ENCODE measurements at places on chromosomes 16 and 17.

DNA sequence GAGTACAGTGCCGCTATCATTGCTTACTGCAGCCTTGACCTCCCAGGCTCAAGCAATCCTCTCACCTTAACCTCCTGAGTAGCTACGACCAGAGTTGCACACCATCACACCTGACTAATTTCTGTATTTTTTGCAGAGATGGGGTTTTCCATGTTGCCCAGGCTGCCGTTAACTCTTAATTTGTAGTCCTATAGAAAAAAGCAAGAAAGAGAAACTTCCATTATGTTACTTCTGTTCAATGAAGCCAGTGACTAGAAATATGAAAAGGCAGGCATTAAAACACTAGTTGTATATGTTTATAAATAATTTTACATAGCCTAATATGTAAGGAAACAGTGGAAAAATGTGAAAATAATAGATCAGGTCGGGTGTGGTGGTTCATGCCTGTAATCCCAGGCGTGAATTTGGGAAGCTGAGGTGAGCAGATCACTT lies 9.7 kb downstream of the RAD51C start:
- no peak for DNase-seq

- no peak for DNase-seq
Measured at GRCh38 chr17:1565877-1566276, 3.3 kb upstream of the PITPNA start.

DNA sequence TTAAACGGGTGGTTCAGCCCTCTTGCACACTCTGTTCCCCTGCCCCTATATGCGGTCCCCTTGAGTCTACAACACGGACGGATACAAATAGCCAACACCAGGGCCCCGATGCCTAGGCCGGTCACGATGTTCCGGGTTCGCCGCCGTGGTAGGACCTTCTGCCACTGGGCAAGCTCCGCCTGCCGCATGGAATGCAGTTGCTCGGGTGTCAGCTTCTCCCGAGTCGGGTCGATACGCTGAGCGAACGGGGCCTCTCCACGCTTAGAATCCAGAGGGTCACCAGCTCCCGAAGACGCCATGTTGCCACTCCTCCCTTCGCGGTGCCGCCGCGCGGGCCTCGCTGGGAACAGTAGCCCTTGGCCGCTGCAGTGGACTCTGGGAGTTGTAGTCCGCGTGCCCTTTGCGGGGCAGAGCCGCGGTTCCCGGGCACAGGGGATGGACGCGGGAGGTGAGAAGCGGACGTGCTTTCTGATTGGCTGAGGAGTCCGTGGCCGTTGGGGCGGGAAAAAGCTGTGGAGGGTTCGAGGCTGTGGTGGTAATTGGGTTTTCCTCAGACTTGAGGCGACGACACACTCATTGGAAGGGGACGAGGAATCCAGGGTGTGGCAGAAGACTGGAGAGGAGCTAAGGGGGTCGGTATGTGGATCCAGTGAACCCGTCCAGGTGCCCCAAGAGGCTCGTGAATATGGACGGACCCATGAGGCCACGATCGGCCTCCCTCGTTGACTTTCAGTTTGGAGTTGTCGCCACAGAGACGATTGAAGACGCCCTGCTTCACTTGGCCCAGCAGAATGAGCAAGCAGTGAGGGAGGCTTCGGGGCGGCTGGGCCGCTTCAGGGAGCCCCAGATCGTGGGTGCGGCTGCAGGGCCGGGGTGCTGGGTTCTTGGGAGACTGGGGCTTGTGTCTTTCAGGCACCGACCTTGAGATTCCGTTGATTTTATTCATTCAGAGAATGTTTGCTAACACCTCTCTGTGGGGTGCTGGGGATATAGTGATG lies at the start of the genes CNTD1 and COA3:
CNTD1 (plus strand) TSS at position 479 of the 998 bp plus-strand sequence; CDS start at position 686, 207 bp downstream.
COA3 (minus strand) TSS at position 322 of the 998 bp plus-strand sequence; CDS start at position 299, 23 bp downstream.
- peak; percentile 91 for DNase-seq

- peak; percentile 73 for DNase-seq
Measured at GRCh38 chr17:50830352-50830751, 5.0 kb upstream of the WFIKKN2 start.

DNA sequence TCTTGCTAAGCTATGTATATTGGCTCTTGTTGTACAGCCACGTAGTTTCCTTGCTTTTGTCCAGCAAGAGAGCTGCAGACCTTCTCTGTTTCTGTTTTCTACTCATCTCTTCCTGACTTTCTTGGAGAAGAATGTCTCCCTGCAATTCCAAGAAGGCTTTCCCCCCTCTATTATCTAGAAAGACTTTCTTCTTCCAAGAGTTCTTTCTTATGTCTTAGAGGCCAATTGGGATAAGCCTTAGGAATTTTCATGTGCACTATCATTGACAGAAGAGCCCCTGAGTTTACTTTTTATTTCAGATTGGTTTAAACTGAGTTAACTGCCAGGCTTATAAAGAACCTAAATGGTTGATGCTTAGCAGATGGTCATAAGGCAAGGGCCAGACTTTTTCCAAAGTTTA lies 9.0 kb downstream of the CAPNS2 start:
- DNase-seq: no peak

DNA sequence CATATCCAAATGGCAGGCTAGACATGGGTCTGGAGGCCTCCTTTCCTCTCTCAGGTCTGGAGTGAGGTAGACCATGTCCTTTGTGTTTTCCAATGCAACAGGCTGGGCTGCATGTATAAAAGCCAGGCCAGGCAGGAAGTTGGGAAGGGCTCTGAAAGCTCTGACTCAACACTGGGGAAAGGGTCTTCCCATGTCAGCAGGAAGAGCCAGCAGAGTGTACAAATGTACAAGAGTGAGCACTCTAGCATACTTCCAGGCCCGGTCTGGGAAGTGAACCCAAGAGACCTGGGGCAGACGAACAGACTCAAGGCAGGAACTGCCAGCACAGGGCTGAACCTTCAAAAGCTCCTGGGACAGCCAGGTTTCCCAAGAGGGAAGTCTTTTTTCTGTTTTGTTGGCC lies 7.0 kb downstream of the ATPAF2 start:
- DNase-seq: no peak

DNA sequence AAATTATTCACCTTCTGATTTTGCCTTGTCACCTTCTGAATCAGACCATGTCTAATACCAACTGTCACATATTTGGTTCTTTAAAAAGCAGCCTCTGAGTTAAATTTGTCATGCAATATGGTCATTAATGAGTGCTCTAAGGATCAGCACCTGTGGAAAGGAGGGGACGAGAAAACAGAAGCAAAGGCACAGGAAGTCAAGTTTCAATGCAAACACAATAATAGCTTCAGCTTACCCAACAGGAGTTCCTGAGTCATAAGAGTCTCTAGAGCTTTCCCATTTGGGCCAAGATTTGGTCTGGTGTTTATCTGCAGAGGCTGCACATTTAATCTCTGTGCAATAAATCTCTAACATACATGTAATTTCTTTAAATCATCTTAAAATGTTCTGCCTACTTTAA lies 889.8 kb downstream of the CDH8 start:
- DNase-seq: no peak

DNA sequence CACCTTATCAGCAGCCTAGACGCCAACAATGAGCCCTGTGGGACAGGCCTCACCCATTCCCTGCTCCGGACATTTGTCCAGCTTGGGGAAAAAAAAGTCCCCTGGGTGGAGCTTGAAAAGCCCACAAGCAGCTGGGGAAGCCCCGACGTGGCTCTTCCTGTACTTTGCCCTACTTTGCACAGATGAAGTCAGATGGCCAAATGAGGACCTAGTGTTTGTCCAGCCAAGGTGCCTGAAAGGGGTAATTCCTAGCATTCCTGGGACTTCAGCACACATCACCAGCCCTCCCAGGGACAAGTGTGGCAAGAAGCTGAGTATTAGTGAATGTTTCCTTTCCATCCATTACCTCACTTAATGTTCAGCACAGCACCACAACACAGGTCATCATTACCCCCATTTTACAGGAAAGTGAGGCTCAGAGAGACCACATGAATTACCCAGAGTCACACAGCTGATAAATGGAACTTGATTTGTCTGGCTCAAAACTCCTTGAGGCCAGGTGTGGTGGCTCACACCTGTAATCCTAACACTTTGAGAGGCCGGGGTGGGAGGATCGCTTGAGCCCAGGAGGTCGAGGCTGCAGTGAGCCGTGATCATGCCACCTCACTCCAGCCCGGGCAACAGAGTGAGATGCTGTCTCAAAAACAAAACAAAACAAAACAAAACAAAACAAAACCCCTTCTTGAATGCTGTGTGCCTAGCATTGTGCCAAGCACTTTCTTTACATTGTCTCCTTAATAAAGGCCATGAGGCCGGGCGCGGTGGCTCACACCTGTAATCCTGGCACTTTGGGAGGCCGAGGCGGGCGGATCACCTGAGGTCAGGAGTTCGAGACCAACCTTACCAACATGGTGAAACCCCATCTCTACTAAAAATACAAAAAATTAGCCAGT lies 19.9 kb upstream of the PLLP start:
- peak; percentile 31 for DNase-seq

- no peak for DNase-seq
Measured at GRCh38 chr16:30974348-30974747, 10.7 kb upstream of the HSD3B7 start.

Measured in right hindlimb (tissue), 1 donor.